Hepatocyte (in vitro differentiated cells): ENCODE measurements at places on chromosomes 13 and 19. TPM values are rescaled to one million over a fixed set of nuclear protein-coding genes. Genes with fewer than 3 reads are reported as not detected.
A peak's percentile ranks its signal among the peaks of the same experiment; 100 is the strongest.

DNA sequence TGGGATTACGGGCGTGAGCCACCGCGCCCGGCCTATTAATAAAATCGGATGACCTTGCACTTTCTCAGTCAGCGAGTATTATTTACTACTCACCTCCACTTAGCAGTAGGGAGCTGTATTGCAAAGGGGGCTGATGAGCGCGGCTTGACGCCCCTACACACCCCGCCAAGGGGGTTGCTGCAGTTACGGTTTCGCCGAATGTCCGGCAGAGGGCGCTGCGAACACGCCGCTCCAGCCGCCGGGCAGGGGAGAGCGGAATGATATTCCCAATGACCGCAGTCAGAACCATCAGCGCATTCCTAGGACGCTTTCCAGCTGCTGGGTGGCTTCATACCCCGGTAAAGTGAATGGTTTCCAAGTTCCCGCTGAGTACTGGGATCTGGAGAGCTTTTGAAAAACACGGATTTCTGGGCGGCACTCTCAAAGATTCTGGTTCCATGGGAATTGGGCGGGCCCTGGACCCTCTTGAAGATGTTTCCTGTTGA lies 30.0 kb upstream of the TPT1 start:
- DNase-seq: peak; percentile 83
- peaks cover 3% of the 10 kb centered on the region for H3K4me1 ChIP-seq
- H3K27ac ChIP-seq: no peak overlapping the region
- no peaks in the 10 kb centered on the region for H3K36me3 ChIP-seq
- H3K27me3 ChIP-seq: no peaks in the 10 kb centered on the region
- H3K4me3 ChIP-seq: no peak overlapping the region

GRCh38 chr19:1754636-1755466 lies 1.5 kb downstream of the ONECUT3 start:
- peaks cover 1% of the 10 kb centered on the region for H3K4me1 ChIP-seq
- H3K4me3 ChIP-seq: no peak overlapping the region
- no peak overlapping the region for H3K27ac ChIP-seq
- H3K36me3 ChIP-seq: no peaks in the 10 kb centered on the region

DNA sequence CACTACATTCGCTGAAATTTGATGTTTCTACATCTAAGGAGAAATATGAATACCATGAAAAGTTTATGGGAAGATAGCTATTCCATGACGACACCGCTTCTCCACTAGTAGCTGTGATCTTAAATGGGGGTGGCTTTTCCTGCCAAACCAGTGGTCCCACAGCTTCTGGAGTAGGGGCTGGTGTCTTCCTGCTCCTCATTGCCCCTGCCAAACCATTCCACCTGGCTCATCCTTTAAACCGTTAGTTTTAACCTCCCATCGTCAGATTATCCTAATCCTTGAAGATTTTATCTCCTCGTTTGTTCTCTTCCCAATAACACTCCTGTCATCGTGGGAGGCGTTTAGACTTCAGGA lies 568 bp upstream of the ZNF230 start:
- no peak for DNase-seq
- no peaks in the 10 kb centered on the region for H3K27me3 ChIP-seq
- H3K27ac ChIP-seq: peak overlapping the region; percentile 85

SKA3 gene
- polyA plus RNA-seq: 3.1 and 5.6 TPM in 2 replicates

CAMSAP3 gene
- polyA plus RNA-seq: 52.6 and 58.5 TPM in 2 replicates

GRCh38 chr13:65746406-65746921 lies 1483.7 kb downstream of the PCDH9 start:
- DNase-seq: no peak
- no peak overlapping the region for H3K27ac ChIP-seq
- H3K4me3 ChIP-seq: no peak overlapping the region
- H3K4me1 ChIP-seq: no peaks in the 10 kb centered on the region
- H3K36me3 ChIP-seq: no peaks in the 10 kb centered on the region
